ENCODE measurements at places on chromosomes 4 and X.

DNA sequence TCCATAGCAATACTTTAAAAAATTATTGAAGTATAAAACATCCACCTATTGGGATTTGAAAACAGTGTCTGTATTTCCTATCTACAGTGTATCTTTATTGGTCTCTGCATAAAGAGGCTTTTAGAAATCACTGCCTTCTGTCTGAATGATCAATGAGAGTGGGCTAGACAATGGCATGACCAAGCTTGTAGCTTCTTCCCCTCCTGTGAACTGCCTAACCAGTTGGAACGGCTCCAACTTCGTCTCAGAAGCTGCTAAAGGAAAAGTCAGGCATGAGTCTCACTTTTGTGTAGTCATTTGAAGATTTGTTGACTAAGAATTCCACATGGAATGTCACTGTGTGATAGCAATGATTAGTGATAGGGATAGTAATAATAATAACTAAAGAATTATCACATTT, 64.2 kb downstream of the INTS12 start:
- DNase-seq: no peak

GRCh38 chr4:12635629-12636028, 848.5 kb downstream of the RAB28 start:
- no peak for DNase-seq

DNA sequence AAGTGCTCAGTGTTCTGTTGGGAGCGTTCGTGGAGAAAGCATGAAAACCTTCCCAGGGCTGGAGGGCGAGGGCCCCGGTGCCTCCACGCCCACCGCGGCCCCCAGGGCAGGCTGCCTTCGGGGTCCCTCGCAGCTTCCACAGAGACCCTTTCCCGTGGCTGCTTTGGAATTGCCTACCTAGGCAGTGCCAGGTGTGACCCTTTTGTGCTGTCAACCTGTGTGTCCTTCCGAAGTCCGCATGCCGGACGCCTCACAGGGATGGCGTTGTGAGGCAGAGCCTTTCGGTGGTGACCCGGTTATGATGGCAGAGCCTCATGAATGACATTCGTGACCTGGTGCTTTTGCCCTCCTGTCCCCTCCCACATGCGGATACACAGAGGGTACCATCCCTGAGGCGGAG, 17.4 kb downstream of the TMEM175 start:
- DNase-seq: no peak

- DNase-seq: no peak
Observed at GRCh38 chr4:11529625-11530201, 101.0 kb upstream of the HS3ST1 start.

GRCh38 chr4:51831133-51831532, 11.8 kb upstream of the DCUN1D4 start:
- peak; percentile 54 for DNase-seq

DNA sequence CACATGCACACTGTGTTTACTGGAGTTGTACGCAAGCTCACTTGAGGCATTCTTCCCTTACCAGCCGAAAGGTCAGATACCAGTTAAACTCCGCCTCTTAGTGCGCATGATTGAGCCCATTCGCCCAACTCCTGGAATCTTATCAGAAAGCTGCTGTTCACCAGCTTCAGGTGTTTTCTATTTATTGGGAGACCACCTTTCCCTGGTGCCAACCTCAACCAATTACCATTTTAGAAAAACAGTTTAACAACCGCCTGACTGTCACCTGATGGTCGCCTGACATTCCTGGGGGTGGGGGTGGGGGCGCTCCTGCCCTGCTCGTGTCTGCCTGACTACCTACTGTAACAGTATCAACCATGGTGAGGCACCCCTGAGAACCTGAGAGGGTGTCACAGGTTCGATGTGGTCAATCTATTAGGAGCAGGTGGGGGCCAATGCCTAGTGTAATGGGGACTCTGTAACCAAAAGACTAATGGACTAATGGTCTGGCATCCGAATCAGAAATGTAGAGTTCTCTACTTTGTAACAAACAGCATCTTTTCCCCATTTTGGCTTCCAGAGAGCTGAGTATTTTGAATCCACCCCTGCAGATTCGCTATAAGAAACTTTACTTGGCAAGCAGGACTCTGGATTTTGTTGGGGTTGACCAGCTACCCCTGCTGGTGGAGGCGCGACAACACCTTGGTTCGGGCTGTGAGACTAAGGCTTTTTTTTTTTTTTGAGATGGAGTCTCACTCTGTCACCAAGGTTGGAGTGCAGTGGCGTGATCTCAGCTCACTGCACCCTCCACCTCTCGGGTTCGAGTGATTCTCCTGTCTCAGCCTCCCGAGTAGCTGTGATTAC, 58.2 kb upstream of the ZNF157 start:
- peak; percentile 83 for DNase-seq

- DNase-seq: no peak
Observed at GRCh38 chr4:138816875-138817274, 198.7 kb upstream of the NOCT start.

DNA sequence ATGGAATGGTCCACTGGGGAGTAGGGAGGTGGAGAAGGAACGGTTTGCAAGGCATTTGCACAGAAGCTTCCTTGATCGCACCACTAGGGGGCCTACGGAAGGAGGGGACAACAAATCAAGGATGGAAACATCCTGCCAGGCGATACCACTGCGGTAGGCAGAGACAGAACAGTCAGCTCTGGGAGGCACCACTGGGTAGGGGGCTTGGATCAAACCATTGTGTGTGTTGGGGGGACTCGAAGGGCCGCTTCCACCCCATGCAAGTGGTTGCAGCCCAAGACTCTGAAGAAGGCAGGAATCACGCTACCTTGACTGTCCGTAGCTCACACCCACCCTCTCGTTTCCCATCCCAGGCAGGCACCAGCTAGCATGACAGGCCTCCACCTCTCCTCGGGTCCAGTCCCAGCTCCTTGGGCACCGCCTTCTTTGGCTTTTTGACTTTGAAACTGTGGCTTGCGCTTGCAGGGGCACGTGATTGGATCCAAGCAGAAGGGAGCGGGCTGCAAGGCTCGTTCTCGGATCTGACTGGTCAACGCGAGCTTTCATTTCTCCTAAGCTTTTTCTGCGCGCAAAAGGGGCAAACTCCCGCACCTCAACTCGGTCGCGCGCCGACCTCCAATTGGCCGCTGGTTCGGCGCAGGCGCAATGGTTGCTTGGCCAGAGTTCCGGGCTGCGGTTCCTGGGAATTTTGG, 28.4 kb downstream of the GAGE1 start:
- no peak for DNase-seq

- DNase-seq: peak; percentile 44
Observed at GRCh38 chr4:67134616-67135015, 410.7 kb downstream of the CENPC start.

DNA sequence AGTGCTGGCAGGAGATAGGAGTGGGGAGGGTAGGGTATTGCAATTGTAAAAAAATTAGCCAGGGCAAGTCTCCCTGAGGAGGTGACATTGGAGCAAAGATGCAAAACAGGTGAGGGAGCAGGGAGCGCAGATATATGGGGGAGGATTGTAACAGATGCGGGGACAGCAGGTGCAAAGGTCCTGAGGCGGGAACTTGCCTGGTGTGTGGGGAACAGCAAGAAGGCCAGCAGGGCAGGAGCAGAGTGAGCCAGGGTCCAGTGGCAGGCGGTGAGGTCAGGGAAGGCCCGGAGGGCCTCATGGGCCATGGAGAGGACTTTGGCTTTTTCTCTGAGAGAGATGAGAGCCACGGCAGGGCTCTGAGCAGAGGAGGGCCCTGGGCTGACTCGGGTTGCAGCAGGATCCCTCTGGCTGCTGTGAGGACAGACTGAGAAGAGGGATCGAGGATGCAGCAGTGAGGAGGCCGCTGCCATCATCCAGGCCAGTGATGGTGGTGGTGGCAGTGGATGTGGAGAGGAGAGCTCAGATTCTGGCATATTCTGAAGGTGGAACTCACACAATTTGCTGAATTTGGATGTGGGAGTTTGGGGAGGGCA, 6.2 kb downstream of the PORCN start:
- no peak for DNase-seq

- DNase-seq: no peak
Observed at GRCh38 chr4:175639346-175639745, 172.7 kb downstream of the GPM6A start.

GRCh38 chrX:50402886-50403285, 67.7 kb downstream of the DGKK start:
- DNase-seq: no peak

DNA sequence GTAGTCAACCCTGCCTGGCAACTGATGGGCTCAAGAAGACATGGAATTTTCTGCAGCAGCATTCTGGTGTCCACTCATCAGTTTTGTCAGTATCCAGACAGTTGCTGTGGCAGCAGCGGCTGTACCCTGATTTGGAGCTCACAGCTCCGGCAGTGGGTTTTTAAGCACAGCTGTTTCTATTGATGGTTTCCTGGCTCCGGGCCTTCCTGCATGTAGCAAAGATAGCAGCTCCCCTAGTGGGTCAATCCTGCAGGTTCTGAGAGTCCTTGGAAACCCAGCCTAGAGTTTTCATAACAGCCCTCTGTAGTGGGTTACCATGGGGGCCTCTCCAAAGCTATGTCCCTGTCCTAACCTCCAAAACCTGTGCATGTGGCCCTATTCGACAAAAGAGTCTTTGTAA, 84.0 kb upstream of the ATP6AP2 start:
- peak; percentile 78 for DNase-seq

GRCh38 chr4:172142281-172142741, 329.1 kb downstream of the GALNTL6 start:
- no peak for DNase-seq

DNA sequence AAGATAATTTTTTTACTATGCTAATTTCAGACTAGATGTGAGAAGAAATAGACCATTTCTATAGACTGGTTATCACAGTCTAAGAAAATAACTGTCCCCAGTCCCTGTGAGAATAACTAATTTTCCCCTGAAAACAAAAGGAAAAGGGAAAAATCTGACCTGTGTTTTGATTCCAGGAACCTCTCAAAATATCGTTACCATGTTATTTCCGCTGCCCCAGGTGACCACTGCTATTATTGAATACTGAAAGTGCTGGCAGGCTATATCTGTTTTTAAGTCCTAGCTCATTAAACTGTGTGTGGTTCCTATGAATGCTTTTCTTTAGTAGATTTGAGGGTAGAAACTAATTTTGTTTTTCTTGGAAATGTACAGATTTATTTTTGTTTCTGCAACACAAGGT, 83.6 kb downstream of the GAB1 start:
- DNase-seq: peak; percentile 52

DNA sequence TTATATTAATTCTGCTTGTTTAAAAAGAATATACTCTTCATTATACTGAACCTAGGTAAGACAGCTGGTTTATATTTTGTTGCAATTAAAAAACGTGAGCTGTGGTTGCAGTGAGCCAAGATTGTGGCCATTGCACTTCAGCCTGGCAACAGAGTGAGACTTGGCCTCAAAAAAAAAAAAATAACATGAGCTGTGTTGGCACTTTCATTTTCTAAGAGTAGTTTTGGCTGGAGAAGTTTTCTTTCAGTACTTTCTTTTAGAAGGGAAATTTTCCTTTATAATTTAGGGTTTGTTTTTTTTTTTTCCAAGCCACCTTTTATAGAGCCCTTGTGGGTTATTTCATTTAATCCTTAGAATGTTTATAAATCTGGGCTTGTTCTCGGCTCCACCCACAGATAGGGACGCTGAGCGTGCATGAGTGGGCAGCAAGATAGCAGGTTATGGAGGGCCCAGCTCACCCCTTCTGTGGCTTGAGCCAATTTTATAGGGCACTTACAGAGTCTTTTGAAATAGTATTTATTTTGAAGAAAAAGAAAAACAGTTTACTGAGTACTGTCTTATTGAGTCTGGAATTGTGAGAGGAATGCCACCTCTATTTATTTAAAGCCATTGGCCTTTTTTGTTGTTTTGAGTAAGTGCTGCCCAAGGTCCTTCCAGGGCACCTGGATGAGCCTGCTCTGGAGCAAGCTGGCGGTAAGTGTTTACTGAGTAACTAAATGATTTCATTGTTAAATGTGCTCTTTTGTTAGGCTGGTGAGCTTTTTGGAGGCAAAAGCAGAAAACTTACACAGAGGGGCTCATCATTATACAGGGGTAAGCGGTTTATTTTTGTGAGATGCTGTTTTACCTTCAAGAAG, 60.9 kb downstream of the HTT start:
- DNase-seq: peak; percentile 10

- no peak for DNase-seq
Observed at GRCh38 chrX:44088510-44089144, 115.4 kb upstream of the NDP start.

DNA sequence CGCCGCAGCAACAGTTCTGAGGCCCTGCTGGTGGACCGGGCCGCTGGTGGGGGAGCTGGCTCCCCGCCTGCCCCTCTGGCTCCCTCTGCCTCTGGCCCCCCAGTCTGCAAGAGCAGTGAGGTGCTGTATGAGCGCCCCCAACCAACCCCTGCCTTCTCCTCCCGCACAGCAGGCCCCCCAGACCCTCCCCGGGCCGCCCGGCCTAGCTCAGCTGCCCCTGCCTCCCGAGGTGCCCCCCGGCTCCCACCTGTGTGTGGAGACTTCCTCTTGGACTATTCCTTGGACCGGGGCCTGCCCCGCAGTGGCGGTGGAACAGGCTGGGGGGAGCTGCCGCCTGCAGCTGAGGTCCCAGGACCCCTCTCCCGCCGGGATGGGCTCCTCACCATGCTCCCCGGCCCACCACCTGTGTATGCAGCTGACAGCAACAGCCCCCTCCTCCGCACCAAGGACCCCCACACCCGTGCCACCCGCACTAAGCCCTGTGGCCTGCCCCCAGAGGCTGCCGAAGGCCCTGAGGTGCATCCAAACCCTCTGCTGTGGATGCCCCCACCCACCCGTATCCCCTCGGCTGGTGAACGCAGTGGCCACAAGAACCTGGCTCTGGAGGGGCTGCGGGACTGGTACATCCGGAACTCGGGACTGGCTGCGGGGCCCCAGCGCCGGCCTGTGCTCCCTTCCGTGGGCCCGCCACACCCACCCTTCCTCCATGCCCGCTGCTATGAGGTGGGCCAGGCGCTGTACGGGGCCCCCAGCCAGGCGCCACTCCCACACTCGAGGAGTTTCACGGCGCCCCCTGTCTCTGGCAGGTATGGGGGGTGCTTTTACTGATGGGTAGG, 6.3 kb downstream of the PRAF2 start:
- peak; percentile 1 for DNase-seq

GRCh38 chr4:172945611-172946010, 223.0 kb upstream of the GALNT7 start:
- no peak for DNase-seq

GRCh38 chr4:8699479-8700145, 107.0 kb downstream of the CPZ start:
- no peak for DNase-seq

DNA sequence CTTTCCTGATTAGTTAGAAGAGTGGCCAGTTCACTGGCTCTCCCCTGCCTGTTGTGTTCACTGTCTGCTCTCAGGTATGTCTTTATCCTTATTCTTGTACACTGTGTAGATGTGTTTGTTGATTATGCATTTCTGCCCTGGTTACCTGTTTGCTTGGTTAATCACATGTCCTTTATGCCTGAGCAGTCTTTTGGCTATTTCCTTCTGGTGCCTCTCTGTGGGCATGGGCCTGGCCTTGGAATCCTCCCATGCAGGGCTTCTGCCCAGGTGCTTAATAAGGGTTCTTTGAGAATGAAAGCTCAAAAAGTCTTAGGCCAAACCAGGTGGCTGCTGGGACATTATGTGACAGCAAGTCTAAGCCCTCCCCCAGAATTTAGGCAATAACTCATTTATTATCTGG, 26.5 kb downstream of the OTUD6A start:
- DNase-seq: no peak

Measured in muscle of leg (tissue), 16 donors.